ENCODE measurements at places on chromosomes 4 and X.

GRCh38 chrX:9728261-9728660 is 37.4 kb downstream of the GPR143 start:
- no peak for DNase-seq

- DNase-seq: no peak
Observed at GRCh38 chrX:9252182-9252581, 212.7 kb upstream of the TBL1X start.

- DNase-seq: no peak
Observed at GRCh38 chr4:124212815-124213630, 499.5 kb downstream of the ANKRD50 start.

DNA sequence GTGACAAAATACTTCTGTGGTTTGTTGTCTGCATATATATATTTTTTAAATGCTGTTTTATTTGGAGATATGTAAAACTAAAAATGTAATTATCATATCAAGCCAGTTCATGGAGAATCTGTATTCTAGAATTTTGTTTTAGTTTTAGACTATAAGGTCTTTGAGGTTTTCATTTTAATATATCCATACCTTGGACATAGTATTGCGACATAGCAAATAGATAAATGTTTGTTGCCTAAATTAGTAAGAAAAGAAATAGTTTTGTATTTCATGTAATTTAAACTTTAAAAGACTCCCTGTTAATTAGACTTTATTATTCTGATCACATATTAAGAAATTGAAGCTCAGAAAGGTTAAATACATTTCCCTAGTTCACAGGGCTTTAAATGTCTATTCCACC is 472.9 kb downstream of the GBA3 start:
- DNase-seq: no peak

DNA sequence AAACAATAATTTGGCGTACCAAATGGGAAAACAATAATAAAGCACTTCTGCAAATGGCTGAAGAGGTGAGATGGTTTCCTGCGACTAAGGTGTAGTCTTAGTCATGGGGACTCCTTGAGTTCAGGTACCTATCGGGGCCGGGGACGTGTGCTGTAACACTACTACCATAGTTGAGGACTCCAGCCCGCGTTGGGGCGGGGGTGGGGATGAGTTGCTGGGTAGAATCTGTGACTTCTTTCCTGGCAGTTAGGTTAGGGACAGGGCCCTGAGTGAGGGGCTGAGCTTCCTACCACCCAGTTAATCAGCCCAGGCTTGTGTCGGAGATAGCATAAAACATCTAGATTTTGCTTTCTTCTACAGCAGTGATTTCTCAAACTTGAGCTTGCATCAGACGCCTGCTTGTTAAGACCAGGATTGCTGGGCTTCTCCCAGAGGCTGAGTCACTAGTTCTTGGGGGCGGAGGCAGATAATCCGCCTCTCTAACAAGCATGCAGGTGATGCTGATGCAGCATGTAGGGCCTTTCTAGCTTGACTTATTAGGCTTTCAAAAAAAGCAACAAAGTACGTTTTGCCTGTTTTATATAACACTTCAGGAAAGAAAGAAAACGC is 30.2 kb downstream of the RBBP7 start:
- DNase-seq: no peak

GRCh38 chrX:154802947-154803346 is 2.3 kb downstream of the MPP1 start:
- DNase-seq: no peak

DNA sequence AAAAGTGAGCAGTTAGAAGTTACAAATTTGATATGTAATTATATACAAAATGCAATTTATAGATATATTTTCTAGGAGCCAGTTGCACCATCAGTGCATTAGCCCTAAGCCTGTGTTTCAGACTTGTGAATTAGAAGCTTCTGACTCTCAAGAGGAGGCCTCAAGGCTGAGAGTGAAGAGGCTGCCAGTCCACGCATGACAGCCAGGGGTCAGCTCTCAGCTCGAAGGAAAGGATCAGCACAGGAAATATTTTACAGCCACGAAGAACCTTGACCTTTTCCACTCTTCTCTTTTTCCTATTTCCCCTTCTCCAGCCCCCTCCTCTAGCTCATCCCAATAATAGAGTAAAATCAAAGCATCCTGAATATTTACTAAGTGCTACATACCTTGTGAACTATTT is 642.4 kb downstream of the TRIML1 start:
- DNase-seq: no peak

GRCh38 chr4:67809502-67809901 is 55.3 kb upstream of the GNRHR start:
- DNase-seq: no peak

DNA sequence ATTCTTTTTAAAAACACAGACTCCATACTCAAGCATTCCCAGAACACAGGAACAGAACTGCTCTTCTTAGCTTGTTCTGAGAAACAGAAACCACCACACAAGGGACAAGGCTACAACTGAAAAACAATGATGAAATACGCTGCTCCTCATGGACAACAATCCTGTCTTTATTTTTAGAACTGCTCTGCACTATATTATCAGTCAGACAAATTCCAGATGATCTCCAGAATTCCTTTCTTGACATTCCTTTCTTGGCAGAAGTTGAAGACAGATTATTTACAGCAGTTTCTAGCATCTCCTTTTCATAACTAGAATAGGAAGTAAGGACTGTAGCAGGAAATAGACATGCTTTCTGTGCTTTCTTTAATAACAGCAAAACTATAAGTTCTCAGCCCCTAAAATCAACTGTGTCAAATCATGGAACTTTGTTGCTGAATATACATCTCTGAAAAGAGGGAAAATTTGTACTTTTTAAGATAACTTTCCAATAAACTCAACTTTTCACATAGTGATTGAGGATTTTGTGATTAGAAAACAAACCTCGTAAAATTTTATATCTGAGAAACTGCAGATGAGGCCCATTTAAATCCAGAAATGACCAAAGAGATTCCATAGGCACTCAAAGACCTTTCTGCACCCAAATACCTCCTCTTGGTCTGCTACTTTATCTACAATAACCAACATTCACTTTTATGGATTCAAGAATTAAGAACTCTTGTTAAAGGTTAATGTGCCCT is 35.9 kb downstream of the ANTXR2 start:
- no peak for DNase-seq

DNA sequence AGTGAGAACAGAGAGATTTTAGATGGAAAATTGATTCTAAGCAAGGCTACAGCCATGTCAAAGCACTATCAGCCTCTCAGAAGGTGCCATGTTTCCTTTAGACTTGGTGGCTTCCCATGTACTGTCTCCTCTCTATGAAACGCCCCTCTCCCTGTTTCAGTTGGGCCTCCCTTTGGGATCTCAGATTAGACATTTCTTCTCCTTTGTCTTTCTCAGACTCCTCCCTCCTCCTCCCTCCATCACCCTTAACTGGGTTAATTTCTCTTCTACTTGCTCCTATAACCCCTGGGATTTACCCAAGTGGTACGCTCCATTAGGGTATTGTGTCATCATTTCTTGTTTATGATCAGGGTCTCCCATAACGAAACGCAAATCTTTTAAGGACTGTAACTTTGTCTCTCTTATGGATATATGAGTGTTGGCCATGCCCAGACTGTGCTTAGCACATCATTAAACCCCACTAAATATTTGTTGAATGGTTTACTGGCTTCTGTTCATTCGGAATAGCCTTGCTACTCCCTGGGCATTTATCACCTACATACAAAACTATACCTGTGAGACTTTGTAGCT is 106.8 kb downstream of the FAM9B start:
- no peak for DNase-seq

DNA sequence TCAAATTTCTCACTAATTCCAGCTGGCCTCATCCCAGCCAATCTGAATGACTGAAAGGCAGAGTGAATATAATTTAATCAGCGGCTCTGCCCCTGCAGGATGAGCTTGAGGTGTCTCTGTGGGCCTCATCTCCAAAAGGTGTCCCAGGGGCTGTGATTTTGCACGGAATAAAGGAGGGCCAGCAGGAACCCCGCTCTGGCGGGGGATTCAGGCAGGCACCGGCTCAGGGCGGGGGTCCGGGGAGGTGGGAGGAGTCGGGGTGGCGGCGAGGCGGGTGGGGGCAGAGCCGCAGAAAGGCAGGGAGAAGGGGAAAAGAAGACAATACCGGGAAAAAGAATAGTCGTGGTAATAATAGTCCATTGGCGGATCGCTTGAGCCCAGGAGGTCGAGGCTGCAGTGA is 16.0 kb upstream of the ERCC6L start:
- DNase-seq: no peak

Data from activated CD8-positive, alpha-beta memory T cell treated with anti-CD3 and anti-CD28 coated beads for 1 hour (primary cell).